ENCODE measurements at places on chromosomes 6 and 20.

GRCh38 chr6:14747881-14748520, 497.9 kb upstream of the JARID2 start:
- no peak for DNase-seq

DNA sequence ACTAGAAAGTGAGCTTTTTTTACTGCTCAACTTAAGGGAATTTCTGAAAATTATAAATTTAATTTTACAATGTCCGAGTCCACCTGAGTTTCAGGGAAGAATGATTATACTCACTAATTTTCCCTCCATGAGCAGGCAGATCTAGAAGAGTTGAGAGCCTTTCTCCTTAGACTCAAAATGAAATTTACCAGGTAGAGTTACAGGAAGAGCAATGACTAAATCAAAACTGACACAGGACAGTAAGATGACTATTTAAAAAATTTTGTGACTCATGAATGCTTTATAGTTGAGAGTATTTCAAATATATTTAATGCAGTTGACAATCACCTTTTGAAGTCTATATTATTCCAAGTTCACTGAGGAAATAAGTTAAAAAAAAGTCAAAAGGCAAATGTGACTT, 198.1 kb upstream of the NRSN1 start:
- no peak for DNase-seq

- DNase-seq: no peak
Measured at GRCh38 chr6:45215759-45216158, 112.4 kb upstream of the RUNX2 start.

DNA sequence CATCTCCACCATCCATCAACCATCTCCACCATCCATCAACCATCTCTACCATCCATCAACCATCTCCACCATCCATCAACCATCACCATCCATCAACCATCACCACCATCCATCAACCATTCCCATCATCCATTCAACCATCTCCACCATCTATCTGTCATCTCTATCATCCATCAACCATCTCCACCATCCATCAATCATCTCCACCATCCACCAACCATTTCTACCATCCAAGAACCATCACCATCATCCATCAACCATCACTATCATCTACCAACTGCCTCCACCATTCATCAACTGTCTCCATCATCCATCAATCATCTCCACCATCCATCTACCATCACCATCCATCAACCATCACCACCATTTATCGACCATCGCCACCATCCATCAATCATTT, 78.8 kb upstream of the CDH4 start:
- no peak for DNase-seq

GRCh38 chr20:17810847-17811627, 111.3 kb downstream of the BANF2 start:
- no peak for DNase-seq

- no peak for DNase-seq
Measured at GRCh38 chr6:26520237-26520849, 17.8 kb upstream of the HMGN4 start.

- no peak for DNase-seq
Measured at GRCh38 chr20:23132930-23133559, 46.9 kb upstream of the CD93 start.

DNA sequence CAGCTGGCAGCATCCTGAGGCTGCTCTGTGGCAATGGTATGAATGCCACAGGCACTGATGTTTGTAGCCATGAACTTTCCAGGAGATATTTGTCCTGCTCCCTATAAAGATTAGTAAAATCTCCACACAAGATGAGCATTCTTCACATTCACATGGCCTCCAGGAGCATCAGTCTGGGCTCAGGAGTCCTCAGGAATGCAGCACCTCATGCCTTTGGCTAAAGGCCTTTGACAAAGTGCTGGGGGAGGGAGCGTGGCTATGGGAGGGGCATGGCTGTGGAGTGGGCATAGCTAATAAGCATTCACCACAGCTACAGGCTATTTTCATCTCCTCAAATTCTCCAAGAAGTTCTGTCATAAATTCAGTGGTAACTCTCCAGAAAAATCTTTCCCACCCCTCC, 90.5 kb upstream of the LY86 start:
- no peak for DNase-seq

DNA sequence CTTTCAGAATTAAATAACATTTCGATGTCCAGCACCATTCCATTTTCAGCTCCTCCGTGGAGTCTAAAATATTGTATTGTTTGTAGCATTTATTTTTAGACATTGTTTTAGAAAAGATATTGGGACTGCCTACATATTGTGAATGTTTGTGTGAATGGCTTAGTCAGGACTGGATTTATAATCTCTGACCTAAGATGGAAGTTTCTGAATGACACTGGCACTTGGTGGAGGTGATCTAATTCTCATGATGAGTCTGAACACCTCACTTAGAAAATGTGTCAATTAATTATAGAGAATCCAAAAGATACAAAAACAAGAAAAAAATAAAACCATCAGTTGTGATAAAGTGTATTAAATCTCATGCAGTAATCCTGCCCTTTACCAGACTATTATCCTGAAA, 60.8 kb upstream of the HBS1L start:
- DNase-seq: no peak

All from epithelial cell of proximal tubule (primary cell).